ENCODE measurements at places on chromosomes 2 and 18.

GRCh38 chr2:127216095-127216494 lies 4.0 kb downstream of the CYP27C1 start:
- no peak for DNase-seq

DNA sequence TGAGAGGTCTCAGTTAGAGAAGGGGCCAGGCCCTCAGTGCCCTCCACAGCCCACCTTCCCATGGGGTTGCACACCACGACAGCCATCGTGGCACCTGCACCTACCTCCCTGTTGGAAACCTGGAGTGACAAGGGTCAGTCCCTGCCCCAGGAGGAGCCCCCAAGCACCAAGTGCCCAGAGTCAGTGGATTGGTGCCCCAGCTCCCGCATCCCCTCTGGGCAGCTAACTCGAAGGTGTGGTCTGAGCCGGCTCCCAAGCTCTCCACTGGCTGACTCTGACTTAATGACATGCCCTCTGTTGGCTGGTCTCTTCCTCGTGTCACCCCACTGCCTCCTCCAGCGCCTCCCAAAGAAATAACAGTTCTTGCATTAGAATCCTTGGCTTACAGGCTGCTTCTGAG lies 116.4 kb downstream of the NDUFA10 start:
- no peak for DNase-seq

- DNase-seq, result no peak
These were observed 3.2 kb downstream of the SNED1 start for GRCh38 chr2:241001413-241002274.

- DNase-seq, result no peak
These were observed 160.3 kb upstream of the COL3A1 start for GRCh38 chr2:188813857-188814256.

GRCh38 chr18:5707586-5707985 lies 163.8 kb upstream of the EPB41L3 start:
- DNase-seq, result no peak

DNA sequence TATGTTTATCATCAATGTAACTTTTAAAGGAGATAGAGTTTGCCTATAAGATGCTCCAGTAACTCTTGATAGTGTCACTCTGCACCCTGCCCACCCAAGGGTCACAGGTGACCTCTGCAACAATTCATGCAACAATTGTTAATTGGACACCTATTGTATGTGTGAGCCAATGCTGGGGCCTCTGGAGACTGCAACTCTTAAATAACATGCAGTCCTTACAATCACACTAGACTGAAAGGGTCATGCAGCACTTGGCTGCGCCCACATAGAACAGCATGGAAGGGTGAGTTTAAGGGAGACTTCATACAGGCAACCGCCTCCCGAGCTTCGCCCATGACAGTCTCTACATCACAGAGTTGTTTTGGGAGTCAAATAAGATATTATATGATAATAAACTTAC lies 137.1 kb upstream of the TWIST2 start:
- DNase-seq, result no peak

DNA sequence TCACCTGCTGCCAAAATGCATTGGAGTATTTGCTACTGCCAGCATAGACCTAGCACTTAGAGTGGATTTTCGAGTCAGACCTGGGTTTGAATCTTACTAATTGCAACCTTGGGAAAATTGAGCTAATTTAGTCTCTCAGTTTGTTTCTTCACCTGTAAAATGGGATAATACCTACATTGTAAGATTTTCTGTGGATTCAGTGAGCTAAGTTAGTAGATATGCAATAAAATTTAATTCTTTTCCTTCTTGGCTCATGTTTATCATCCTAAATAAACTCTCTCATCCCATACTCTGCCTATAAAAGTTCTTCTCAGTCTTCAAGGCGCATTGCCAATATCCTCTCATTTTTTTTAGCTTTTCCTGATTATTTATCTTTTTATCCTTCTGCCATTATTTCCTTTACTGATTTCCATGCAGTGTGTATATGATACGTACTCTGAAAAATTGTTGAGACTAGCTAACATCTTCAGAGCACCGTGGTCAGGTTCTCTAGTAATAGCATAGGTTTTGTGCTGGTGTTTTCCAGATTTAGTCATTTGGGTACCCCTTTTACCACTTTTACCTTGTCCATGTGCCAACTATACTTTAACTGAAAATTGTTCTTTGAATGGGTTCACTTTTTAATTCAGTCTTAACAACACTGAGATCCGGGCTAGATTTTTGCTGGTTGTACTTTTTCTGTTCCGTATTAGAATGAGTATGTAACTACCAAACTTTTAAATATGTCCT lies 7.3 kb downstream of the CEP192 start:
- DNase-seq, result no peak

GRCh38 chr2:61326423-61326822 lies 144.5 kb downstream of the USP34 start:
- DNase-seq, result no peak

- DNase-seq, result no peak
These were observed 80.5 kb downstream of the DGKD start for GRCh38 chr2:233434666-233435330.

DNA sequence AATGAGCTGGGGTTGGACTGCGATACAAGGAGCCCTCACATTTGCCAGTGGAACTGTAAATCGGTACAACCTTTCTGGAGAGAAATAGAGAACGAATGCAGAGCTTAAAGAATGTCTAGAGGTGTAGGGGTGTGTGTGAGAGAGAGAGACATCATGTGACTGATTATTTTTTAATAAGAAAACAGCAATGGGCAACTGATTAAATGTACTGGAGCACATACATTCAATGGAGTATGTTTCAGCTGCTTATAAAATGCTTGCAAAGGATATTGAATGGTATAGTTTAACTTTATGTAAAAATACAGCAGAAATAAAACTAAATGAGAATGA lies 391 bp upstream of the TMEM17 start:
- no peak for DNase-seq

DNA sequence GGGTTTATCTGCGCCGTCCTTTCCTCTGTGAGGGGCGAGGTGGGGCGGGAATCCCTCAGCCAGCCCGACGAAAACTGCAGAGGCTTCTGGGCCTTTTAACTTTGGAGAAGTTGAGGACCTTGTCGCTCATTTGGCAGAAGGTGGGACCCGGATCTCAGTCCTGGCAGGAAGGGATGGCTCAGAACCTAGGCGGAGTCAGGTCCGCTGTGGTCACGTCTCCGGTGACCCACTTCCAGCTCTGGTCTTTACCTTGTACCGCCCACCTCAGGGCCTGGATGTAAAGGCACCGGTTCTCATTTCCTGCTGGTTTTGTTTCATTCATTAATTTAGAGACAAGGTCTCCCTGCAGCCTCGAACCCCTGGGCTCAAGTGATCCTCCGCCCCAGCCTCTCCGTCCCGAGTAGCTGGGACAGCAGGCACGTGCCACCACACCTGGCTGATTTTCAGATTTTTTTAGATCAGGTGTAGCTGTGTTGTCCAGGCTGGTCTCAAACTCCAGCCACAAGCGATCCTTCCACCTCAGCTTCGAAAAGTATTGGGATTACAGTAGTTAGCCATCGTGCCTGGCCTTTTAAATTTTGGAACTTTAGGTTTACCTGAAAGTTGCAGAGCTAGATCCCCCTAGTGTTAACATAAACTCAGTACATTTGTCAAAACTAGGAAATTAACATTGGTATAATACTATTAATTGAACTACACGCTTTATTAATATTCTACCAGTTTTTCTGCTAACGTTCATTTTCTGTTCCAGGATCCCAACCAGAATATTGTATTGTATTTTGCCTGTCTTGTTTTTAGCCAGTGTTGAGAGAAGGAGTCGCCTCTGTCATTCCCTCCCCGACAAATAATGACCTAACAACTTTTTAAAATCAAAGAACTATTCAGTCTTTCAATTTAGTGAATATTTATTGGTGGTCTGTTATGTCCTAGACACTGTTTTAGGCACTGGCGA lies 852 bp downstream of the POLI start:
- DNase-seq, result no peak

DNA sequence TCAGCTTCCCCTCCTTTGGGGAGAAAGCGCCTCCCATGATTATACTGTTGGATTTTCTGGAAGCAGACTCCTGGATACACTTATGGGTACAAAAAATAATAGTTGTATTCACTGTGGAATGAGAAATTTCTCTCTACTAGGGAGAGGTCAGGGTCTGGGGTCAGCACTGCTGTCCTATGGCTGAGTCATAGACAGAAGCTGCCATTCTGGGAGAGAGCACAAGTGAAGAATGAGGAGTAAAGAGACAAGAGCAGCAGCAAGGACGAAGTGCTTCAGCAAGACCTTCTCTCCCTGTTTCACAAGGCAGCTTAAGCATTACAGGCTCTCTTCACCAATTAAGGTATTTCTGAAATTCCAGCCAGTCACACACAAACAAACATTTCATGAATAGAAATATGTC lies 10.1 kb upstream of the UNC80 start:
- DNase-seq, result no peak

- no peak for DNase-seq
These were observed 62.6 kb downstream of the CERKL start for GRCh38 chr2:181594322-181594721.

GRCh38 chr2:41498781-41499180 lies 549.0 kb upstream of the PKDCC start:
- no peak for DNase-seq

- no peak for DNase-seq
These were observed 101.9 kb downstream of the NFATC1 start for GRCh38 chr18:79497638-79498081.

- DNase-seq, result no peak
These were observed 31.3 kb upstream of the MLPH start for GRCh38 chr2:237455764-237456163.

DNA sequence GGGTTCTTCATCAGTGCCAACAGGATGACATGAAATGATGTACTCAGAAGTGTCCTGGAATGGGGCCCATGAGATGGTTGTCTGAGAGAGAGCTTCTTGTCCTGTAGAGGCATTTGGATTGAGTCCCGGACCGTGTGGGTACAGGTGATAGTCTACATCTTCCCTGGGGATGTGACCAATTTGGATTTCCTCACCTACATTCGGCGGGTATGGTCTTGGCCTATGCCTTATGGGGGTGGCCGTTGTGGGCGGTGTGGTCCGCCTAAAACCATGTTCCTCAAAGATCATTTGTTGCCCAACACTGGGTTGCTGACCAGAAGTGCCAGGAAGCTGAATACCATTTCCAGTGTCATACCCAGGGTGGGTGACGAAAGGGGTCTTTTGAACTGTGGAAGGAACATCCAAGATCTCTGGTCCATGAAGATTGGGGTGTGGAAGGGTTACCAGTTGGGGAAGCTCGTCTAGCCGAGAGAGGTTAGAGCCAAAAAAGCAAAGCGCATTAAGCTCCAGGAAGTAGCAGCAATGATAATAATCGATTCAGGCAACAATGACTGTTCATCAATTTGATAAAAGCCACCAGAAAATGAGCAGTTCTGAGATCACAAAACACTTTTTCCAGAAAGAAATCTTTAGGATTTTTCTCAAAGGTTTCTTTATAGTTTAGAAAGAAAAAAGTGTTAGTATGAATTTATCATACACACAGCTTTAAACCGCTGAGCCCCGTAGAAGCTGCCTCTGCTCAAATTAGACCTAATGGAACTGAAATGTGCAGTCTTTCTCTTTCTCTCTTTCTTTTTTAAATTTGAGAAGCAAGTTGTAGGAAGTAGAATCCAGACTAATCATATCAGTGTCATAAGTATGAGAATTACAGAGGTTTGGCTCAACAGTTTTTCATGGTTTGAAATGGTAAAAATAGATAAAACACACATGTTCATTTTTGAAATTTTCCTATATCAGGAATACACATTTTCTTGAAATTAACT lies 60.3 kb downstream of the ATIC start:
- DNase-seq, result no peak

GRCh38 chr2:157726946-157727345 lies 98.3 kb upstream of the ACVR1C start:
- no peak for DNase-seq

DNA sequence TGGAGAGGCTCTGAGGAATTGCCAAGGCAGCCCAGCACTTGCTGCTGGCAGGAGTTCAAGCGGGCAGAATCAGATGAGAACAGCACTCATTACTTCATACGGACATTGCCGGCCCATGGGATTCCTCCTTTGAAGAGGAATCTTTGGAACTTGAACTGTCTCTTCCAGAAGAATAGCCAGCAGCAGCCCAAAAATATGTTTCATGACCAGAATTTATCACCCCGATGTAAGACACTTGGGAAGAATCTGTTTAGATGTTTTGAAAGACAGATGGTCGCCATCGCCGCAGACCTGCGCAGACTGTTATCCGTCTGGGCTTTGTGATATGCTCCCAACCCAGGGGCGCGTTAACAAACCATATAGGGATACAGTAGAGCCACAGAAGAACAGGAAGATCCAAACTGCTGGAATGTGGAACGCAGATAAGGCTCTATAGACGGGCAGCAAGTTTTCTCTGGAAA lies 3.7 kb upstream of the ADI1 start:
- DNase-seq, result no peak

- no peak for DNase-seq
These were observed 7.3 kb downstream of the GATA6 start for GRCh38 chr18:22176420-22177326.

GRCh38 chr2:234290671-234291070 lies 206.2 kb downstream of the ARL4C start:
- DNase-seq, result peak; percentile 53

- no peak for DNase-seq
These were observed 61.5 kb downstream of the TANC1 start for GRCh38 chr2:159029936-159030335.

- DNase-seq, result no peak
These were observed 1346.8 kb upstream of the PIK3C3 start for GRCh38 chr18:40608226-40608625.

DNA sequence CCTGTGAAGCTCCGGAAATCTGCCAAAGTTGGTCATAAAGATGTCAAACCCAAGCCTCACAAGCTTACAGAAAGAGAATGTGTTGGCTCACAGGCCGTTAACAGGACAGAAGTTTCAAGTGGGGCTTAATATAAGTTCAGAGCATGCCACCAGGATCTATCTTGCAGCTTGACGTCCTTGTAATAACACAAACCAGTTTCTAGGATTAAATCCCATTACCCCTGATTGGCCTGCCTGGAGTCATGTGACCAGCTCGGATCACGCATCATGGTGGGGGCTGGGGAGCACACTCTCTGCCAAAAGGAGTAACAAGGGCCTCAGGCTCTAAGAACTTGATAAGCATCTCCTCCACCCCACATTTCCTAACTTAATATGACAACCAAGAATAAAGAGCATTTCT lies 38.9 kb upstream of the SCG2 start:
- no peak for DNase-seq

DNA sequence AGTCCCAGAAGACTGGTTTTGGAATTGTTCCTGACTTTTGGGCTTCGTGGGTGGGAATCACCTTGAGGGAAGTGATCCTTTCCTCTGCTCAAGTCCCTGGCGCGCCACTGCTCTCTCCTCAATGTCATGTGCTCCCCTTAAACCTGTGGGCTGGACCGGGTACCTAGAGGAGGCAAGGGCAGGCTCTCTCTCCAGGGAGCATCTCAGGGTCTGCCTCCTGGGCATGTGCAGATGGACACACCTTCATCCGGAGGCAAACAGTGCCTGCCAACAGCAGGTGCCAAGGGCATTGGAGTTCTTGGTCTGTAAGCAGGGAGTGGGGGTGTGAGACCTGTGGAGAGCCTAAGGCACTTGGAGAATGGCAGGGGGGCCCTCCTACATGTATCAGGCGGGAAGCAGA lies 142.6 kb downstream of the INHBB start:
- no peak for DNase-seq
